Esophagus squamous epithelium (tissue), 5 donors: ENCODE measurements at places on chromosomes 11 and 22.

GRCh38 chr11:104256525-104256924, 92.6 kb upstream of the PDGFD start:
- DNase-seq: no peak

DNA sequence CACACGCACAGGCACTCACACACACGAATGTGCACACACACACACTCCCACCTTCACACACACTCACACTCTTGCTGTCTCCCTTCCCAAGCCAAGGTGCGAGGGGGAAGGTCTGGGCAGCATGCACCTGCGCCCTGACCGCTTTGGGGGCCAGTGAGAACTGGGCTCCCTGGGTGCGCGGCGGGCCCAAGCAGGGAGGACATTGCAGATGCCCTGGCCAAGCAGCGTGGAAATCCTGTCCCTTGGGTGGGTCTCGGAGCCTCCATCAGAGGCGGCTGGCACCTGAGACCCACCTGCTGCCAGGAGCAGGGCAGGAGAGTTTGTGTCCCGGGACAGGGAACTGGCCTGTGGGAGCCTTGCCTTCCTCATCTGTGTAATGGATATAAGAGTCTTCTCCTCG, 3.3 kb downstream of the CD81 start:
- DNase-seq: no peak

DNA sequence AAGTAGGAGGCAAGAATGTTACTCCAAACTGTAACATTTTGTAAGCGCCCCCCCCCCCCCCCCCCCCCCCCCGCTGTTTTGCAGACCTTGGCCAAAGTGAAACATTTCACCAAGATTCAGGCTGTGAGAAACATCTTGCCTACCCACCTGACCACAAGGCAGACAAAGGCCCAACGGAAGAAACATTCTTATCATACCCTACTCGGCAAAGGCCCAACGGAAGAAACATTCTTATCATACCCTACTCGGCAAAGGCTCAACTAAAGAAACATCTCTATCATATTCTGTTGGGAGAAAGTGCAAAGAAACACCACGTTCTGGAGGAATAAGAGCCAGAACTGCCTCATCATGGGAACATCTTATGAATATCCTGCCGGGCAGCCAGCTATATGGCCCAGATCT, 117.1 kb downstream of the JRKL start:
- DNase-seq: no peak

- DNase-seq: no peak
These were observed 2.2 kb downstream of the MRGPRD start for GRCh38 chr11:68978626-68978930.

GRCh38 chr11:84089072-84090057, 803.2 kb upstream of the CCDC90B start:
- DNase-seq: no peak

DNA sequence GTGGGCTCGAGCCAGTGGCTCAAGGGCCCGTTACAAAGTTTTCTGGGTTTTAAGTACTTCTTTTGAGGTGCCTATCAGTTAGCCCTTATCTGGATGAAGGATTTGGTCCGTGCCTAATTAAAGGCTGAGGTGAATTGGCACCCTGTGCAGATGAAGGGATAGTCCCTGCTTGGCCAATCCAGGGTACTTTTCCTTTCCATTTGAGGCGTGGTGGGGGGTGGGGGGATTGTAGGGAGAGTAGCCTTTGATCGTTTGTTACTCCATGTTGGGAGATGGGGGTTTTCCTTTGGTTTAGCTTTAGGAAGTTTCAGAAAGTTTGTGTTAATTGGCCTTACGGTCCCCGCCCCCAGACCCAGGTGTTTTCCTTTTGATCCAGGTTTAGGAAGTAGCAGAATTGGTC, 170.8 kb downstream of the DDX10 start:
- no peak for DNase-seq

DNA sequence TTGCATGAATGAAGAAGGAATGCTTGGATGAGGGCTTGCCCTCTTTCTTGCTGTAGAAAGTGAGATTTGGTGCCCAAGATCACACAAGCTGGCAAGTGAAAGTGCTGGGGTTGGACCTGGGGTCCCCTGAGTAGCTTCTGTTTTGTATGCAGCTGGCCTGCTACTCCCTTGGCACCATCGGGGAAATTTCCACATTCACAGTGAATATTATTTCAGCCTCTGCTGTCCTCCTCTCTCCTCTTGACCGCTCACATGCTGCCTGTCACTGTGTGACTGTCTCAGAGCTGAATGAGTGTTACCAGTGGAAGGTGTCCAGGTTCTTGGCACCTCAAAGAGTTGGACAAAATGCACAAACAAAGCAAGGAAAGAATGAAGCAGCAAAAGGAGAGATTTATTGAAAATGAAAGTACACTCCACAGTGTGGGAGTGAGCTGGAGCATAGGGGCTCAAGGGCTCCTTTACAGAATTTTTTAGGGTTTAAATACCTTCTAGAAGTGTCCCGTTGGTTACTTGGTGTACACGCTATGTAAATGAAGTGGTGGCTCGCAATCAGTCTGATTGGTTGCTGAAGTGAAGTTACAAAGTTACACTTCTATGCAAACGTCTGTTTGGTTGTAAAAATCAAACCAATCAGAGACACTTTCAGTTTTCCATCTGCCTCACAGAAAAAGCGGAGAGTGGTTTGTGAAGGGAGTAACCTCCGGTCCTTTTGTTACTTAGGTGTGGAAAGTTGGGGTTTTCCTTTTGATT, 87.4 kb downstream of the DEPDC5 start:
- no peak for DNase-seq

- no peak for DNase-seq
These were observed 19.8 kb downstream of the LRP4 start for GRCh38 chr11:46898396-46899095.

DNA sequence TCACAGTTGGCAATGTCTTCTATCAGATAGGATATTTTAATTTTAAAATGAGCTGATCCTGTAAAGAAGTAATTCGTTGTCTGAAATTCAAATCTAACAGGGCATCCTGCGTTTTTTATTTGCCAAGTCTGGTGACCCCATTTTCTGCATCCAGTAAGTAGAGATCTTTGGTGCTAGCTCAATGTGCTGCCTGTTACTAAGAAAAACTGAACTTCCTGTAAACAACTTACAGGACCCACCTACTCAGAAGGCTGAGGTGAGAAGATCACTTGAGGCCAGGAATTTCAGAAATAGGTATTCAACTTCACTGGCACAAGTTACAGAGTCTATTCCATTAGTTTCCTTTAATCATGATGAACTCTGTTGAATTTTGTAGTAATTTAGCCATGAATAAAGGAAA, 4.0 kb downstream of the ARL14EP start:
- no peak for DNase-seq

DNA sequence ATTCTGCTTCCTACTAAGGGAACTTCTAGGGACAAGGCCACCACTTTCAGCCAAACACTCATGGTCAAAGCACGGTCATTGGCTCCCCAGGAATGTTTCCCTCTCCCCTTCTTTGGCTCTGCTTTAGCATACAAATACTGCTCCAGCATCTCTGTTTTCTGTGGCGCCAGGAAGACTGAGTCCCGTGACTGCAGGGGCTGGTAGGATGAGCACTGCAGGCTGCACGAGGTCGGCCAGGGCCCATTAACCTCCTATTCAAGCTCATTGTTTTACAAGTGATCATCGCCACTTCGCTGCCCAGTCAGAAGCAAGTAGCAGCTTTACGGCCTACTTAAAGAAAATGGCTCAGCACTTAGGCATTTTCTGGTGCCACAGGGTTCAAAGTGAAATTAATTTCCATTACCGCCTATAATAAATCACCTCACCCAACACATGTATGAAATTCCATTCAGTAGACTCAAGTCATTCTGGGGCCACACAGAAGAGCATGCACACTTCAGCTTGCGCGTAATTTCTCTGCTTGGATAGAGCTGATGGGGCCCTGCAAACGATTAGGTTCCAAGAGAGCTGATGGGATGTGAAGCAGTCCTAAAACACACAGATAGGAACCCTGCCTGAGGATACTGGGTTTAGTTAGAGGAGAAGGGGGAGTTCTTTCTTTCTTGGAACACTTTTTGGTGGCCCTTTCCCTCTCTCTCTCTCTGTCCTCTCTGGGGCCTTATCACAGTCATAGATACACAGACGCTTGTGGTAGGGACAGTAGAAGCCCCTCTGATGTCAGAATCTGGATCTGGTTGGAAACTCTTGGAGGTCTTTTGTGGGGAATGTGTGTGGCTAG, 173.7 kb downstream of the KIF18A start:
- DNase-seq: no peak

DNA sequence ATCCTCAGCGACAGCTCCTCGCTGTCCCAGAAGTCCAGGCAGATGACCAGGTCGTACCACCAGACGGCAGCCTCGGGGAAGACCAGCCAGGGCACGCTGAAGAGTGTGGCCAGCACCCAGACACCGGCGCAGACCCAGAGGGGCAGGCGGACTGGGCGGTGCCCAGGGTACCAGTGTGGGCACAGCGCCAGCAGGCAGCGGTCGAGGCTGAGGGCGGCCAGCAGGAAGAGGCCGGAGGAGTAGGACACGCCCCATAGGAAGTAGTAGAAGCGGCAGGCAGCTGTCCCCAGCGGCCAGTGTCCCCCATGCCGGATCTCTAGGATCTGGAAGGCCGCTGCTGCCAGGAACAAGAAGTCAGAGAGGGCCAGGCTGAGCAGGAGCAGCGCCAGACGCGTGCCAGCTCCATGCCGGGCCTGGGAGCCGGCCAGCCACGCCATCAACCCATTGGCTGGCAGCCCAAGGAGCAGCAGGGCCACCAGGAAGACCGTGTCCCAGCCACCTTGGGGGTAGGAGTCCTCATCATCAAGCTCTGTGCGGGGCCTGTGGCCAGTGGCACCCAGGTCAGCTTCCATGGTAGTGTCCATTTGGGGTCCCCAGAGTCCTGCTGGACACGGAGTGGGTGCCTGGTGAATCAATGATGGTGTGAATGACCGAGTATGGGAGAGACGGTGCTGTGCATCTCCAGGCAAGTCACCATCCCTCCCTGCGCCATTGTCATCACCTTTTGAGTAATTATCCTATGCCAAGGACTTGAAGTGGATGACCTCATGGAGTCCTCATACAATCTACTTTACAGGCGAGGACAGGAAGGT, at the start of gene GPR152:
GPR152 (minus strand) TSS at position 589 of the 812 bp plus-strand sequence; CDS start at position 584, 5 bp downstream.
- no peak for DNase-seq

- no peak for DNase-seq
These were observed 152.9 kb upstream of the GRIA4 start for GRCh38 chr11:105456950-105457349.

GRCh38 chr22:47150426-47150825, 388.0 kb downstream of the TBC1D22A start:
- DNase-seq: no peak

DNA sequence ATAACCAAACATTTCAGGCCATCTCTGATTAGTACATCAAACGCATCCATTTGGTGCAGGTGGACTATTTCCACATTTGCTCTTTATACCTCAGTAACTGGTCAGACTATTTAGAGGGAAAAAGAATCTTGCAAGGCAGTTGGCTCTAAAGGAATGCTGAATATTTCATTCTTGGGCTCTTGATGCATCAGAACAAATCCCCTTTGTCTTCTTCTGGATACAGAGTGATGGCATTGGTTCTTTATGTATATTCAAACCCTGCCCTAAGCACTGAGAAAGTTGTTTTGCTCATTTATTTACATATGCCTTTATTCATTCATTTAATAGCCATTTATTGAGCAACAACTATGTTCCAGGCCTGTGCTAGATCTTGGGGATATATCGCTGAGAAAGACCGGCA, 31.1 kb upstream of the RAB30 start:
- no peak for DNase-seq

- no peak for DNase-seq
These were observed 11.4 kb downstream of the TTLL8 start for GRCh38 chr22:50046481-50047245.

DNA sequence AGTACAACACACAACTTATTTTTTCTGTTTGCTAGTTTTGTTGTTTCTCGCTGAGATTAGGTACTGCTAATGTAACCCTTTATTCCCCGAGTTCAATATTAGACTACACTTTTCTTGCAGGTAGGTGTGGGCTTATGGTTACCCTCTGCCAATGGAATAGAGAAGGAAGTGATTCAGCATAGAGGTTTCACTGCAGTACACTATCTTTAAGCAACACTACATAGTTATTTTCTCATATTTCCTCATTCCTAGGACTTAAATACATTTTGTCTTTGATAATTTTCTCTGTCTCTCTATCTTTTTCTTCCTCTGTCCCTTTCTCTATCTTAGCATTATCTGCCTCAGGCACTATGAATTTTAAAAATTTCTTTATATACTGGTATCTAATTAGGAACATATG, 791.0 kb downstream of the FAM181B start:
- no peak for DNase-seq

GRCh38 chr22:20312396-20313191, 7.3 kb downstream of the DGCR6L start:
- no peak for DNase-seq

DNA sequence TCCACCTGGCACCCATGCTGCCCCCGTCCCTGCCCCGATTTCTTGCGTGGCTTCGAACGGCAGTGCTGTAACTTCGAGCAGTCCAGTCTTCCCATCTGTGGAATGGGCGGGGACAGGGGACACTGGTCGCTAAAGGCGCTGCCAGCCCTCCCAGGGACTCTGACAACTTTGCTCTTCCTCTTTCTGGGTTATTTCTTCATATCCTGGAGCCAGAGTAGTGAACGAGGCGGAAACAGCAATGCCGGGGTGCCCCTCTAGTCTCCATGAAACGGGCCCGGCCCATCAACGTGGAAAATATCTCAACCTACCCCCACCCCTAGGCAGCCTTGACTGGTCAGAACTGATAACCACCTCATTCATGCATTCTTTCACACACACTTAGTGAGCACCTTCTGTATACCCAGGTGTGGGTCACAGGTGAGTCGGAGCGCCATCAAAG, 42.8 kb downstream of the TRIOBP start:
- DNase-seq: no peak

GRCh38 chr22:41687901-41688364, 734 bp downstream of the SNU13 start:
- DNase-seq: no peak

- DNase-seq: no peak
These were observed 220.7 kb upstream of the UBASH3B start for GRCh38 chr11:122434786-122435185.

GRCh38 chr11:78349114-78349513, 68.5 kb downstream of the GAB2 start:
- DNase-seq: no peak

DNA sequence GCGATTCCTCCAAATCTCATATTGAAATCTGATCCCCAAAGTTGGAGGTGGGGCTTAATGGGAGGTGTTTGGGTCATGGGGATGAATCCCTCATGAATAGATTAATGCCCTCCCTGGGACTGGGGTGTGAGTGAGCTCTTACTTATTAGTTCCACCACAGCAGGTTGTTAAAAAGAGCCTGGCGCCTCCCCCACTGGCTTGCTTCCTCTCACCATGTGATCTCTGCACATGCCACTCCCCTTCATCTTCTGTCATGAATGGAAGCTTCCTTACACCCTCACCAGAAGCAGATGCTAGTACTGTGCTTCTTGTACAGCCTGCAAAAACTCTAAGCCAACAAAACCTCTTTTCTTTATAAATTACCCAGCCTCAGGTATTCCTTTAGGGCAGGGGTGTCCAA, 8.8 kb downstream of the RRAS2 start:
- no peak for DNase-seq

DNA sequence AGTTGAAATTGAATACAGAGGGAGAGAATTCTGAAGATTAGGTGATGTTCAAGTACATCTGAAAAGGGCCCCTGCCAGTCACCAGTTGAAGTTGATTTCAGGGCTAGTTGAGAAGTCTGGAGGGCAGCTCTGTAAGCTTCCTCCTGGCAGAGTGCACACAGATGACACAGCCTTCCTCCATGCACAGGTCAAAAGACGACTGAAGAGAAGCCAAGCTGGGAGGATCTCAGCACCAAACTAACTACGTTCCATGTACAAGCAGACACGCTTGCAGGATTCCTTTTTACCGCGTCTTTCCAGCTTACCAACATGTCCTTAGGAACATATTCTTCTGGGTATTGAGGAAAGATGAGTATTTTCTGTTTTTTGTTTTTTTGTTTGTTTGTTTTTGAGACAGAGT, 7.9 kb downstream of the BARX2 start:
- DNase-seq: no peak
